Prostate gland (tissue), 2 donors: ENCODE measurements at places on chromosomes 12 and 14. TPM values are rescaled to one million over a fixed set of nuclear protein-coding genes. Genes with fewer than 3 reads are reported as not detected.

The ISM2 gene
- 26.6 TPM for total RNA-seq

The PROX2 gene
- total RNA-seq = not detected

The ZNF26 gene
- total RNA-seq = 14.2 TPM

The KRT82 gene
- not detected for total RNA-seq

The OR10P1 gene
- not detected for total RNA-seq

The ZFHX2 gene
- total RNA-seq = 2.5 TPM

The DEPDC4 gene
- total RNA-seq = 5.5 TPM

The CELA1 gene
- total RNA-seq = not detected

The MMP19 gene
- 0.46 TPM for total RNA-seq

The TMEM132C gene
- total RNA-seq = 0.46 TPM

The OTUB2 gene
- total RNA-seq = 1.5 TPM

GRCh38 chr12:95506707-95507523 is 33.0 kb downstream of the METAP2 start:
- no peak for DNase-seq

DNA sequence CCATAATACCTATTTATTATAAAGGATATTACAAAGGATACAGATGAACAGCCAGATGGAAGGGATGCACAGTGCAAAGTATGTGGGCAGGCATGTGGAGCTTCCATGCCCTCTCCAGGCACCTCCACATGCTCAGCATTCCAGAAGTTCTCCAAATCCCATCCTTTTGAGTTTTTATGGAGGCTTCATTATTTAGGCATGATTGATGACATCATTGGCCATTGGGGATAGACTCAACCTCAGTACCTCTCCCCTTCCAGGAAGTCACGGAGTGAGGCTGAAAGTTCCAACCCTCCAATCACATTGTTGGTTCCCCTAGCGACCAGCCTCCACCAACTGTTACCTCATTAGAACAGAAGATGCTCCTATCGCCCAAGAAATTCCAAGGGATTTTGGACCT is 156.4 kb downstream of the ATP23 start:
- DNase-seq = no peak

DNA sequence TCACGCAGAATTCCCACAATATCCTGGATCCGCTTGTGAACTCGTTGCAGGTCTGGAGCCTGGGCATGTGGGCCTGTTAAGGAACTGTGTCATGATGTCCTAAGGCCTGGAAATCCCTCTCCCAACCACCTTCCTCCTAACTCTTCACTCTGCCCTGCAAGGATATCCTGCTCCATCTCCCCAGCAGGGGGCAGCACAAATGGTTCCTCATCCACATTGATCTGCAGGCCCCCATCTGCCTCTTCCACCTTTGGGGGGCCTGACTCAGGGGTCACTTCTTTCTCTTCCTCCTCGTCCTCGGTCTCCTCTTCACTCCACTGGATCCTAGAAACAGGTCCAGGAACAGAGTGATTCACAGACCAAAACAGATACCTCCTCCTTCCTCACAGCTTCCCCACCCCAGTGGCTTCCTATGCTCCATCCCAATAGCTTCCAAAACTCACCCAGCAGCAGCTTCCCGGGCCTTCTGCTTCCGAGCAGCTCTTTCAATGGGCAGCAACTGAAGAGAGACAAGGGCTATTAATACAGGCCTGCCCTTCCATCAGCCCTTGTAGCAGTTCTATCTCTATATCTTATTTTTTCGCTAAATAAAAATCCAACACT is 4.5 kb downstream of the NOP2 start:
- DNase-seq = no peak

GRCh38 chr14:34277191-34277590 is 184.8 kb downstream of the SPTSSA start:
- no peak for DNase-seq

- no peak for DNase-seq
These were observed 45.9 kb upstream of the MSRB3 start for GRCh38 chr12:65232476-65233077.

DNA sequence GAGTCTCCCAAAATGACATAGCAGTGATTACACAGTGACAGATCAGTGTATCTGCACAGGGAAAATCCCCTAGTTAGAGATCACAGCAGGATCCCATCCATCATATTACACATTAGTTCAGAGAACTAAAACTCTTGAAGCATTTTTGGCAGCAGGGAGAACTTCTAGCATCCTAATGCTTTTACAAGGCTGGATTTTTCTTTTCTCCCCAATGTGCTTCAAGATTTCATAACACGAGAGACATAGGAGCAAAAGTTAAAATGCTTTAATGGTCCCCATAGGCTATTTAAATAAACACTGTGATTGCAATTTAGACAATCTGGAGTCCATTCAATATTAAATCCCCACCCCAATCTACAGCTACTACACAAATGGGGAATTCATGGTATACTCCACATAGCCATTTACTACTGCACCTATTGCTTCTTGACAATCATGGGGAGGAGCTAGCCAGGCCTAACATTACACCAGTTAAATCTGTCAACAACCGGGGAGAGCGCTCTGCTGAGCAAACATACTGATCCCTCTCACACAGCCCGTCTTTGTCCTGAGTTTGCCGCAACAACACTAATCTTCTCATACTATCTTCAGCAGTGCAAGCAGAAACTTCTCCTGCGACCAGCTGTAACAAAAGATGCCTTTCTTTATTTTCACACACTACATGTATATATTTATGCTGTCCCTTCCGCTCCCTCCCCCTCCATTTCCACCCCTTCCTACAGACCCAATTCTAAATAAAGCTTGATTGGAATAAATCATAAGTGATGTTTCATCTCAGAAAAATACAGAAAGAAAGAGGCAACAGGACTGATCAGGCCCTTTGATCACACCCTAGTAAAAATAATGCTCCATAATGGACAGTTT is 120.3 kb upstream of the SOX5 start:
- peak; percentile 60 for DNase-seq

DNA sequence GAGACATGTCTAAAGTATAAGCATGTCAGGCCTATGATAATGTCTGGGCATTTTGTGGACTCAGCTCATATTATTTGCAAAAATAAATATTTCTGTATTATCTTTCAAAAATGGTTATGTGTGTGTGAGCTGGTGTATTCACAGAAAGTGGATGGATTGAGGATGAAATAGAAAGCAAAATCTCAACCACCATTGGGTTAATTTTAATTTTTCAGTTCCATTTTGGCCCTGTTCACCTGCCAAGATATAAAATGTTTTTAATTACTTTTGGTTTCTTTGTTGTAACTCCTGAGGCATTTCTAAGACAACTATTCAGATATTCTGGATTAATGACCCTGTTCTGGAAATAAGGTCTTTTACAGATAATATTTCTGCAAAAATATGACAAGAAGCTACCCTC is 232.7 kb upstream of the PPFIA2 start:
- DNase-seq = no peak

DNA sequence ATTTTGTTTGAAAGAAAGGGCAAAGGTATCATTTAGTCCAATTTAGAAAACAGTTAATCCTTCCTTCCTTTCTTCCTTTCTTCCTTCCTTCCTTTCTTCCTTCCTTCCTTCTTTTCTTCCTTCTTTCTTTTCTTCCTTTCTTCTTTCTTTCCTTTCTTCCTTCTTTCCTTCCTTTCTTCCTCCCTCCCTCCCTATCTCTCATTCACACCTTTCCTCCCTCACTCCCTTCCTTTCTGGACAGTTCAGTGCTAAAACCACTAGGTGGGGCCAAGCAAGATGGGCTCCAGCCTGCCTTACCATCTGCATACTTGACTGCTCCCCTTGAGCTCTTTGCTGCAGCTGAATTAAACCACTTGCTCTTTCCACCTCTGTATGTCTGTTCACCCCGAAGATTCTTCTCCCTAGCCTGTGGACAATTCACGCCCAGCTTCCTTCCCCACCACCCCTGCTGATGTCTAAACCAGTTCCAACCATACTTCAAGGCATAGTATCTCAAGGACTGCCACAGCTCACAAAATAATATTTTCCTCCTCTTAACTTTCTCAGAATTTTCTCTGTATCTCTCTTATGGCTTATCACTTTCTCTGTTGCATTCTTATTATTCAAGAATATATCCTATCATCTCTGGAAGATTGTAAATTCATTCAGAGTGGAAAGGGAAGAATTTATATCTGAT is 78.0 kb downstream of the DBX2 start:
- no peak for DNase-seq

- DNase-seq = peak; percentile 55
These were observed 8.1 kb downstream of the LRRC43 start for GRCh38 chr12:122190842-122191668.

- peak; percentile 72 for DNase-seq
These were observed 70.2 kb upstream of the ZFP36L1 start for GRCh38 chr14:68862954-68863594.

DNA sequence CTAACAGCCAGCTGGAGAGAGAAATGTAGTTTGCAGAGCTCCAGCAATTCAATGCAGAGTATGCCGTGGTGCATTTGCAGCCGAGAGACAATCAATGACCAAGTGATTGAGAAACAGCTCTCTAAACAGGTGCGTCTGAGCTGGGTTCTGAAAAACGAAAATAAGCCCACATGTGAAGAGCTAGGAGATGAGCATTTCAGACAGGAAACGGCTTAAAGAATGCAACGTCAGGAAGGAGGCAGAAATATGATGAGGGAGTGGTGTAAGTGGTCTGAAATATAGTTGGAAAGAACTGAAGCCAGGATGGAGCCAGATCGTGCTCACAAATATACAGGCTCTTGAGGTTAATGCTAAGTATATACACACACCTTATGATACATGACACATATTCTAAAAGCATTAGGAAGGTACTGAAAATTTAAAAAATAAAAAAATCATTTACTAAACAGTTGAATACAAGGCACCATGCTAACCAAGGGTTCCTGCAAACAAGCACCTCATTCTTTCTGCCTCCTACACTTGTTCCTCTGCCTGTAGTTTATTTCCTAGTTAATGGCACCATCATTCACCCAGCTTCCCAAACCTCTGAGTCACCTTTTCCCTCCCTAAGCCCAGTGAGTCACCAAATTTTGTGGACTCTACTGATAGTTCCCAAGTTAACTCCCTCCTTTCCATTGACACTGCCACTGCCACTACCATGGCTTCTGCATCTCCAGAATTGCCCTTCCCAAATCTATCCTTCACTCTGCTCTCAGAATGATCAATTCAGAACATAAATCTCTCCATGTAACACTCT is 2.3 kb upstream of the GARIN2 start:
- DNase-seq = no peak

DNA sequence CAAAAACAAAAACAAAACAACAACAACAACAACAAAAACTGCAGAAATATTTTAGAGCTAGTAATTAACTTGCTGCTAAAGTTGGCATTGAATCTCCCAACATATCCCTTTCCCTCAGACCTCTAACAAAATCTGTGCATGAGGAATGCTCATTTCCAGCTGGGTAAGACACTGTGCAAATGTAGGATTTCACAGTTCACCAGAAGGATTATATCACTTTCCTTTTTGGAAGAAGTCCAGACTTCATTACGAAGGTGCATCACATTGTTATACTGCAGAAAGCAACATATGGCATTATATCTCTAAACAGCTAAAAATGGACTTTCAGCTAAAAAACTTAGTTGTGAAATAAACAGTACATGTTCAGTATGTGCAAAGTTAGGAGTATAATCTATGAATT is 341.8 kb downstream of the FSCB start:
- no peak for DNase-seq

DNA sequence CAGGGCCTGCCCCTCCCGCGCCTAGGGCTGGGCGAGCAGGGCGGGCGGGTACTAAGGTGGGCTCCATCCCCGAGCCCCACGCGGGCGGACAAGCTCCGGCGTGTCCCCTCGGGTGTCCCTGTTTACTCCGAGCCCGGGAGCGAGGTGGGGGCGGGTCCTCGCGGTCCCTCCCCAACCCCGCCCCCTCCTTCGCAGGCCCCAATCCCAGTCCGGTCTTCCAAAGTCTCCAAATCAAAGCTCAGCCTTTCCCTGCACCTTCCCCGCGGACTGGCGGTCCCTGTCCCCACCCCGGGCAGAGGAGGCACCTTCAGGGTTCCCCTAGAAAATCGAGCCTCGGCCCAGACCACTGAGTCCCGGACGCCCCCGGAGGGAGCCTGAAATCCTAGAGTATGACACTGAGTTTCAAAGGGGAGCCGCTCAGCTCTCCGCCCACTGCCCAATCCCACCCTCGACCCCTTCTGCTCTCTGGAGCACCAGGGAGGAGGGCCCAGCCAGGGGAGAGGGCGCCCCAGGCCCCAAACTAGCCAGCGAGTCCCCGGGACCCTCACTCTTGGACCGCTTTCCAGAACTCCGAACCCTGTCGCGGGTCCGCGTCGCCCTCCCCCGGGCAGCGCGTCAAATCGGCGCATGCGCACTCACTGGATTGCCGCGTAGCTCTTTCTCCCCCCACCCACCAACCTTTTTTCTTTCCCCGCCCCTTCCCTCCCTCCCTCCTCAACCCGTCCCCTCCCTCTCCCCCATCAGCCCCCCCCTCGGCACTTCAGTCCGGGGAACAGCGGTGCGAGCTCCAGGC is at the start of gene LRP1:
Gene LRP1, plus strand, starts transcription at position 758 of the 793 bp plus-strand sequence. CDS start 482 bp downstream, outside the sequence.
- DNase-seq = peak; percentile 90

- DNase-seq = no peak
These were observed 24.7 kb upstream of the SGPP1 start for GRCh38 chr14:63752449-63753169.

GRCh38 chr14:103855734-103856095 is 8.3 kb upstream of the PPP1R13B start:
- no peak for DNase-seq

- peak; percentile 13 for DNase-seq
These were observed 37.8 kb upstream of the OR4E1 start for GRCh38 chr14:21711360-21711961.

DNA sequence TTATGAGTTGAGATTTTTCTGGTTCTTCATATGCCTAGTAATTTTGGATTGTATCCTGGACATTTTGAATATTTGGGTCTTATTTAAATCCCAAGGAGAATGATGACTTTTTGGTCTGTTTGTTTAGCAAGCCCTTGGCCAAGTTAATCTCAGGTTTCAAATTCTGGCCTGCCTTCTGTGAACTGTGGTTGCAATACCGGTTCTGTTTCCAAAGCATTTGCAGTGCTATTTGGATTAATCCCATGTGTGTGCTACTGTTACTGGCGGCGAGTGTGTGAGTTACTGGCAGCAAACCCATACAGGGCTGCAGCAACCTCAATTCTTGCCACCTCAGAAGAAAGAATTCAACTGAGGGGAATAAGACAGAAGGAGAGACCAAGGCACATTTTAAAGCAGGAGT is 51.1 kb downstream of the TMEM260 start:
- no peak for DNase-seq

DNA sequence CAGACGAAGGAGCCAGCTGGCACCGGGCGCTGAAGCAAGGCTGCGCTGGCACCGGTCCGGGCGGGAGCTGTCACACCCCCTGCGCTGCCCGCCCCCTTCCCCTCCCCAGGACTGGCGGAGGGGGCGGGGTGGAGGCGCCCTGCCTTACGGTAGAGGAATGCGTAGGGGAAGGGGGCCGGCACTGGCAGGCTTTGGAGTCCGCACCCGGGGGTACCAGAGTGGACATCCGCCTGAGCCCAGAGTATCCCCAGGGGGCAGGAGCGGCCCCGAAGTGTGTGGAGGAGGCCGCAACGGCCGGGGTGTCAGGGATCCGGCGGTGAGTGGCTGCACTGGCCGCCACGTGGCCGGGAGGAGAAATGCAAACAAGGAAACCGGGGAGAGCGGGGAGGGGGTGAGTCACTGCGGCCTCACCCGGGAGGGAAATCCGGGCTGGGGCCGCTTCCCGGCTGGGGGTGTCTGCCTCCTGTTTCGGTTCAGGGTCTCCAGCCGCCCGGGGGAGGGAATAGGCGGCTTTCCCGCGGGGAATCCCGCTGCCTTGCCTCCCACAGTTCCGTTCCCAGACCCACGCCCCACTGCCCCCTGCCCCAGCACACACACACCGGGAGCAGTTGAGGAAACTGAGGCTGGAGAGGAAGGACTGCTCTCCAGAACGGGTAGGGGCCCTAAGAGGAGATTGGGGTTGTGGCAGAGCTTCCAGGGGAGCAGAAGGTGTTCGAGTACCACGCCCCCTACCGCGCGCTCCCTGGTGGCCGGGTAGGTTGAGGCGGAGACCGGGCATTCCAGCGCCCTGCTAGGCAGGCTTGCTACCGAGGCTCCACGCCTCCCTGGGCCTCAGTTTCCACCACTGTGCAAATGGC is at the start of gene RAPGEF3:
Gene RAPGEF3, minus strand, starts transcription at position 47 of the 857 bp plus-strand sequence. CDS start 324 bp downstream, outside the sequence.
- DNase-seq = peak; percentile 88
